ENCODE measurements at places on chromosomes 7 and 10.

DNA sequence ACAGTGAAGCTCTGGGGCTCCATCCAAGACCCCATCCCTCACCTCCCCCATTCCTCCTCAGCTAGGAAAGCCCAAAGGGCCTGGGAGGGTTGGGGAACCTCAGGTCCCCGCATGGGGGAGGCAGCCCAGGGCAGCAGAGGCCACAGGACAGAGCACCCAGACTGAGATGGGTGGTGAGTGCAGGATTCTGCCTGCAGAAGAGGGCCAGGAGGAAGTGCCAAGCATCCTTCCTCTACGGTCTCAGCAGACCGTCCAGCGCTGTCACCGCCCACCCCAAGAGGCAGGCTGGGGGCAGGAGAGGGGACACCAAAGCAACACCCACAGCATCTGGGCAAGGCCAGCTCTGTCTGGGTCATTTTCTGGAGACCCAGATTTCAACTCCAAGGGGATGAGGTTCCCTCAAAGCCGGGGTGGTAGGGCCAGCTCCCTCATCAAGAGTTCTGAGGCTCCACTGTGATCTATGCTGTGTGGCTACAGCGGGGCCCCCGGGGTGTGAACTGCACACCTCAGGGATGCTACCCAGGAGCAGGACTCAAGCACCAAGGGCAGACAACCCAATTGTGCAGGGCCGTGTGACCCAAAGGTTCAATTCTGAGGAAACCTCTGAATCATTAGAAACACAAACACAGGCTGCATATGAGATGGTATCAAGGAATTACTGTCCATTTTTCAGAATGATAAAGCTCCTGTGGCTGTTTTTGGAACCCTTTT, 46.8 kb downstream of the CAMK2B start:
- no peak for DNase-seq

DNA sequence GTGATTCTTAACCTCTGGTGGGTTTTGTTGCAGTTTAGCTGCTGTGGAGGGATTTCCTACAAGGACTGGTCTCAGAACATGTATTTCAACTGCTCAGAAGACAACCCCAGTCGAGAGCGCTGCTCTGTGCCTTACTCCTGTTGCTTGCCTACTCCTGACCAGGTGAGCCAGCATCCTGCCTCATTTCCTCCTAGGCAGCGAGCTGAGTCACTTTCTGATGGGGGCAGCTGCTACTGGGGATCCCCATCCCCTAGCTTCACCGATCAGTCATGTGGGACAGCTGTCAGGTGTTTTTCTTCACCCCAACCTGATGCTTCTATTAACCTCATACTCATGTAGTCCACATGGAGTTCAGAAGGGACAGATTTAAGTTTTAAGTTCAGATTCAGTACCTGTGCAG, 21.7 kb upstream of the SMO start:
- DNase-seq: no peak

GRCh38 chr10:62112300-62112699, 156.3 kb downstream of the RTKN2 start:
- no peak for DNase-seq

GRCh38 chr10:34249634-34250033, 565.5 kb downstream of the PARD3 start:
- no peak for DNase-seq

GRCh38 chr7:30915005-30915601, 3.5 kb downstream of the AQP1 start:
- DNase-seq: no peak

DNA sequence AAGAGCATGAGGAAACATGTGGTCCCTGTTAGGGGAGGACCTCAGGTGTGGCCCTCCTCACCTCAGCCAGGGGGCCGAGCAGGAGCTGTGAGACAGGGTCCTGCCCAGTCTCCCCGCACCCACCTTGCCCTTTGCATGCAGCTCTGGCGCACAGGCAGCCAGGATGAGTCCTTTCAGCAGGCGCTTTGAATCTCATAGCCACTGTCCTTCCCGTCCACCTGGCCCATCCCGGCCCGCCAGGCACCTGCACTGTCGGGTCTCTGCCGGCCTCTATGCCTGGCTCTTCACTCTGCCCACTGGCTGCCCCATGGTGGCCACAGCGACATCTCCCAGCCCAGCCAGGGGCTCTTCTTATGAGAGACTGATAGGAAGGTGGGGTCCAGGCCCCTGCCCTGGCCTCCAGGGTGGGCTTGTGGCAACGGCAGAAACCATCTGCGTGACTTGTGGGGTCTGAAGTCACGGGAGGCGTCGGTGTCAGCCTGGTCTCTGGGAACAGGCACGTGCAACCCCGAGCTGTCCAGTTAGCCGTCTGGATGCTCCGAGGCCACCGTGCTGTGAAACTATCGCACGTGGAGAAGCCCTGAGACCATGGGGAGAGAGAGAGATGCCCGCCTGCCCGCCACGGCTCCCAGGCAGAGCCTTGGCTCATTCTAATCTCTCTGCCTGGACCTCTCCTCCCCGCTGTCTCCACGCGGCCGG, 37.4 kb downstream of the FOXL3 start:
- DNase-seq: no peak

- no peak for DNase-seq
These were observed 178.0 kb downstream of the SRPK2 start for GRCh38 chr7:105210721-105211205.

GRCh38 chr10:100509241-100509840, 10.3 kb downstream of the SEC31B start:
- DNase-seq: peak; percentile 83

DNA sequence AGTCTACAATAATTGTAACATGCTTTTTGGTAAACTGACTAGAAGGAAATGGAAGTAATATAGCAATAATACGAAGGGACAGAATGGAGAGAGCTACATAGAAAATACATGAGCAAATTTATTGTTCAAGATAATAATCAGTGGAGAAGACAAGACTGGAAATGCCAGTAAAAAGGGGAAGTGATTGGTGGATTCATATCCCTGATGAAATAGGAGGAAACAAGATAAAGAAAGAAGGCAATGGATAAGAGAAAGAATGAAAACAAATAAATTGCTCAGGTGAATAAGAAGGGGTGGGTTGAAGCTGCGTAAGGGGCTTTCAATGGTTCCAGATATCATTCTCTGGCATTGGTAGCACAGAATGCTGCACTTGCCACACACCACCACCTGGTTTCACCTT, 135.9 kb downstream of the LRRN3 start:
- DNase-seq: no peak

- no peak for DNase-seq
These were observed 362.5 kb upstream of the NRP1 start for GRCh38 chr10:33697016-33697415.

DNA sequence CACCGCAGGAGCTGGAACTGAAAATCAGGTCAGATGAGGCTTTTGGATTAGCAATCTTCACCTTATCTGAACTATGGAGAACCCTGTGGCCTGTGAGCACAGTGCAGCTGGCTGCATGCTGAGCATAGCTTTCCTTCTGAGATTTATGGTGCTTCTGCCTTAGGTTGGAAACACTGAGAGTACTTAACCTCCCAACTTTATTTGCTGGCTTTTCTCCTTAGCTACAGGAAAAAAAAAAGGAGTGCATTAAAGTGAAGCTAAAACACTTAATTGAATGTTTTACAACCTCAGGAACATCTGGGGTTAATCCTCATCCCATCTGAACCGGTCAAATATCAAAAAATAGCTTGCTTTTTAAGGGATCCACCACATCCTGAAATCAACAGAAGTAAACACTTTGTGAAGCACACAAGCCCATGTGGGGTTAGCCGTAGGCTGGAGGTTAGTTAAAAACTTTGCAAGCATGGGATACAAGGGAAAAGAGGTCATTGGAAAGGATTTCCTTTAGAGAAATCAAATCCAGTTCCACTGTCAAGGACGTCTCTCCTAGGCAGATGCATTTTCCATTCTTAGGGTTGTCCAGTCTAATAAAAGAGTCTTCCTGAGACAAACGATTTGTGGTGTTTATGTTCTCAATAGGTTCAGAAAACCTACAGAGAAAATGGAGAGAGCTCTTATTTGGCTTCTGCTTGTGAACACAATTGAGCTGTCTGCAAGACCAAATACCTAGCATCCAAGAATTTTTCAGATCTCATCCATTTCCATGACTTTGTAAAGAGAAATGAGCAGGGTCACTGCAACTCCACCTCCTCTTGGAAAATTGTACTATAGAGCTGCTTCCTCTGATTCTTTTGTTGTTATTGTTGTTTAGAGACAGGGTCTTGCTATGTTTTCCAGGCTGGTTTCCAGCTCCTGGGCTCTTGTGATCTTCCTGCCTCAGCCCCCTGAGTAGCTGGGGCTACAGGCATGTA, 470.4 kb upstream of the IGFBP3 start:
- DNase-seq: no peak

GRCh38 chr10:116421815-116422214, 5.8 kb upstream of the PNLIPRP3 start:
- no peak for DNase-seq

DNA sequence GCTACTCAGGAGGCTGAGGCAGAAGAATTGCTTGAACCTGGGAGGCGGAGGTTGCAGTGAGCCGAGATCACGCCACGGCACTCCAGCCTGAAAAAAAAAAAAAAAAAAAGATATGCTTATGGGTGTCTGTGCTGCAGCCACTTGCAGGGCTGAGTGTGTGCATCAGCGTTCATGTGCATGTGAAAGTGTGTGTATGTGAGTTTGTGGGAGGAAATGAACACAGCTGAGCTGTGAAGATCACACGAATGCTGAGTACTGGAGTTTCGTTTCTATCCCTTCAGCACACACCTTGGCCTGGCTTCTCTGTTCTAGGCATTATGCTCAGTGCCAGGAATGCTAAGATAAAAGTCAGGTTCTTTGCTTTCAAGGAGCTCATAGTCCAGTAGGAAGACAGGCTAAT, 12.0 kb upstream of the SVOPL start:
- DNase-seq: peak; percentile 29

DNA sequence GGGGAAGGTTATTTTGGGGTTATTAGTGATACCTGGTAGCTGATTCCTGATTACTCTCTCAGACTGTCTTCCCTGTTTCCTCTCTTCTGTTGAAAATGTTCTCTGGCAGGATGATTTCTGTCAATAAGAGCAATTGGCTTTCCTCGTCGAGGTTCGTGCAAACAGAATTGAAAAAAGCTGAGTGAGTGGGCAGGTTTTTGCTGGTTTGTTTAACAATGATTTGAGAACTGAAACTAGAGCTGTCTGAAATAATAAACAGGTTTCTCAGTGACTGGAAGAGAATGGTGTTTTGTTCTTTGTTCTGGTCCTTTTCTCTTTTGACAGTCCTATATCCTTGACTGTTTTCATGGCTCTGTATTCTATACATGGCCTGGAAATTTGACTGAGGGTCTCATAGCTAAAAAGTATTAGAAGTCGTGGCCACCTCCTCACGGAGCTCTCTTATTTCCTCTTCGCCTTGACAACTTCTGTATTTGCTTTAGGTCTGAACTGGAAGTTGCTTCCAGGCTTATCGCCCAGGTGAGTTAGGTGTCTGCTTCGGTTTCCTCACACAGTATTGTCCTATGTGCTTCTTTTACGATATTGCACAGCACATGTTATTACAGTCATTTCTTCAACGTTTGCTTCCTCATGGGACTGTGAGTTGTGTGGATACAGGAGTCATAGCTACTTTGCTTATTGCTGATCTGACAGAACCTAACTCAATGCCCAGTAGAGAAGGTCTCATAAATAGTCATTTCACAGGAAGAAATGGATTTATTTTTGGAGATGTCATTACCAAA, 403.6 kb downstream of the NRG3 start:
- no peak for DNase-seq

DNA sequence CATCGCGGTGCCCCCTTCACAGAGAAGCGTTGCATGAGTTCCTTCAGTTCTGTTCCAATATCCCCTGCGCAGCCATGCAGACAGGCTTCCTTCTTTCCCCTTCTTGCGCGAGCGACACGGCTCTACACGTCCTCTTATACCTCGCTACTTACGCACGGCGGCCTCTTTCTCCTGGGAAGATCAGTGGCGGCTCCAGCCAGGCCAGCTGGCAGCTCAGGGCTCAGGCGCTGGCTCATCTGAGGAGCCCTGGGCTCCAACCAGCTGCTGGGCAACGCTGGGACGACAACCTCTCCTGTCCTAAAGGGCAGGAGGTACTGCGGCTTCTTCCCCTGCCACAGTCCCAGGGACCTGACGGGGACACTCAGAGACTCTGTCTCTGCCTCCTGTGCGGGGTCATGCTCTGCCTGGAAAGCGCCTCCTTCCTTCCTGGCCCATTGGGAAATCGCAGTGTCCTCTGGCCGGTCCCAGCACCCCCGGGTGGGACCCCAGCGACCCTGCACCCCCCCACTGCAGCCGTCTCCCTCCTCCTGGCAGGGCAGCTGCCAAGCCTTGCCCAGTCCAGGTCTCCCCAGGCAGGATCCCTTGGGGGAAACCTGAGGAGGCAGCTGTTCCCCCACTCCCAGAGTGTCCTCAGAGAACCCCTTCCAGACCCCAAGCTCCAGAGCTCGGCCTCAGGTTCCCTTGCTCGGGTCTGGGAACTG, 5.0 kb upstream of the FAM20C start:
- DNase-seq: no peak

DNA sequence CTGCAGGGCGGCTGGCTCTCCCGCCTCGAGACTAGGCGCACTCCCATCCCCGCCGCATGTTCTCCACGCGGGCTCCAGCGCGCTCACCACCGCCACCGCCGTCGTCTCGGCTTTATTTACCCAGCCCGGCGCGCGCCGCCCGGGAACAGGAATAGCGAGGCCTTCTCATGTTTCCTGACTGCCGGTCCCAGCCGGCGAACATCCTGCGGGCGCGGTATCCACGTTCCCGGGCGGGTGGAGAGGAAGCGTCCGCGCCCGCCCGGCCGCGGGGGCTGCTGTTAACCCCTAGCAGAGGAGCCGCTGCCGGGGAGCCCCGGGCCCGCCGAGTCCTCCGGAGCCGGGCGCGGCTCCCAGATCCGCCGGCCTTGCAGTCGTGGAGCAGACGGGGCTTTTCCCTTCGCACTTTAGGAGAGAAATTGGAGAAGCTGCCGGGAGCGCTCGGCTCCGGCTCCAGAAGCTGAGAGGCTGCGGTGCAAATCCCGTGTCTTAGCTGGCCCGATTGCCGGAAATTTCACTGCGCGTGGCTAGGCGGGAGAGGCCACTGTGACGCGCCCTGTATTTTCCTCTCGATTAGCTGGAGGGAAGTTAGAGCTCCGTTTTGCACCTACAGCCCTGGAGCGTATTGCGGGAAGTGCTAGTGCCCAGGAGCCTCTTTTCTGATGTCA, at the start of gene MKX:
Gene MKX, minus strand, starts transcription at position 88 of the 665 bp plus-strand sequence. CDS start 2,404 bp downstream, outside the sequence.
- no peak for DNase-seq

DNA sequence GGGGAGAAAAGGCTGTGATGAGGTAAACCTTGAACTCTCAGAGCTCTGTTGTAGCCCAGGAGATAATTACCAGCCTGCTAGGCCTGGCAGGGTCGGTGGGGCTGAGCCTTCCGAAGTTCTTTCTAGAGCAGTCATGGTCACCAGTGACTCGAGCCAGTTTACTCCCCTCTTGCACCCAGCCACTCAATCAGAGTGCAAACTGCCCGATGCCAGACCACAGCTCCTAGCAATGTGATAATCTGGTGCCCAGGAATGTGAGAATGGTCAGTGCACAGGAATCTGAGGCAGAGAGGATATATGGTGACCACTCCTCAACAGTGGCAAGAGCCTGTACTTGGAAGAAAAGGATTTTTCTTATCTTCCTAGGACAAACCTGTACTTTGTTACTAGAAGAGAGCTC, 46.4 kb upstream of the KMT2E start:
- no peak for DNase-seq

DNA sequence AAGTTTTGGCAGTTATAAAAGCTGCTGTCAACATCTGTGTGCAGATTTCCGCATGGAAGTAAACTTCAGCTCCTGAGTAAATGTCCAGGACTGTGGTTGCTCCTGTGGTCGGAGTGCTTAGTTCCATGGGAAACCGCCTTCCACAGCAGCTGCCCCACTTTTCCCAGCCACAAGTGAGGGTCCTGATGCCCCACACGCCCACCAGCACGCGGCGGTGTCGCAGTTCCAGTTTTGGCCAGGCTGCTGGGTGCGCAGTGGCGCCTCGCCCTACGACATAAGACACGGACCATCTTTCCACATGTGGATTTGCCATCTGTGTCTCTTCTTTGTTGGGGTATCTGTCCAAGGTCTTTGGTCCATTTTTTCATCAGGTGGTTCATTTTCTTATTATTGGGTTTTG, 167.1 kb downstream of the DIP2C start:
- no peak for DNase-seq

All from activated CD4-positive, alpha-beta T cell treated with anti-CD3 and anti-CD28 coated beads, Interleukin-2, Interleukin-4, amounts not matched to agents 100 ng/mL and 50 ng/mL, durations not matched to agents 16 hours and 8 hours (primary cell).